MCF 10A (cell line): ENCODE measurements at places on chromosomes 3 and 15. TPM values are rescaled to one million over a fixed set of nuclear protein-coding genes. Genes with fewer than 3 reads are reported as not detected.

DNA sequence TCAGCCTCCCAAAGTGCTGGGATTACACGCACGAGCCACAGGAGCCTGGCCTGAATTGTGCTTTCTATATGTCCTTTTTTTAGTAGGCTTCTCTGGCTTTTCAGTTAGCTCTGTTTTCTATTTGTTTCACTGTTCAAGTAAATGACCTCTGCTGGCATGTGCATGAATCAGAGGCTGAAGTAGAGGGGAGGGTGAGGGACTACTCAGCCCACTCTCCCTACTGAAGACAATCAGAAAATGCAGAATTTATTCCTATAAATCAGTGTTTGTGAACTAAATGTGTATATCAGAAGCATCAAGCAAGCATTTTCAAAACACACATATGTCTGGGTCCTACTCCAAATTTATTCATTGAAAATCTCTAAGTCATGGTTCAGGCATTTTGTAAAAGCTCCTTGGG lies 45.0 kb downstream of the ZMAT3 start:
- H3K36me3 ChIP-seq = peaks cover 69% of the 10 kb centered on the region
- peak overlapping the region; percentile 4 for H3K4me3 ChIP-seq
- H3K4me1 ChIP-seq = peaks cover 16% of the 10 kb centered on the region
- peak overlapping the region; percentile 89 for H3K27ac ChIP-seq

TNNC1 gene
- 0.61 TPM in 2 replicates for total RNA-seq

- no peak for DNase-seq
- H3K36me3 ChIP-seq = no peaks in the 10 kb centered on the region
- no peak overlapping the region for H3K27ac ChIP-seq
- no peaks in the 10 kb centered on the region for H3K4me1 ChIP-seq
- H3K4me3 ChIP-seq = no peak overlapping the region
Observed at GRCh38 chr3:59268170-59268569, 218.3 kb upstream of the CFAP20DC start.

DNA sequence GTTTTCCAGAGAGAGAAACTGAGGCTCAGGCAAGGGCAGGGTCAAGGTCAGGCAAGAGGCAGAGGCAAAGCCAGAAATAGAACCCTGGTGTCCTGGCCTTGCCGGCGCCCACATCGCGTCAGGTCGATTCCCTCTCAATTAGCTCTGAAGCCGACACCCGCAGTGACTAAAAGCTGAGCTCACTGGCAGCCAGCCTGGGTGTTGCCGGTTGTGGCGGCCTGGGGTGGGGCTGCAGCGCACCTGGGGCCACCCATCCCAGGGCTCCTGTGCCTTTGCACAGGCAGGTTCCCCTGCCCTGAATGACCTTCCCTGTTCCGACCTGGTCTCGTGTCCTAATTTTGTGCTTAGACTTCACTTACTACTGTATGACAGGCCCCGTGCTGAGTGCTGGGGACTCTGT lies 6.2 kb downstream of the SEMA3F start:
- DNase-seq = peak; percentile 71
- H3K4me3 ChIP-seq = peak overlapping the region; percentile 9
- no peaks in the 10 kb centered on the region for H3K27me3 ChIP-seq
- H3K27ac ChIP-seq = peak overlapping the region; percentile 41
- H3K36me3 ChIP-seq = peaks cover 35% of the 10 kb centered on the region
- H3K4me1 ChIP-seq = peaks cover 84% of the 10 kb centered on the region

ACKR4 gene
- total RNA-seq = not detected in 2 replicates

TMEM87A gene
- 51.3 and 52.3 TPM in 2 replicates for total RNA-seq

- no peak overlapping the region for H3K4me3 ChIP-seq
- H3K27me3 ChIP-seq = no peaks in the 10 kb centered on the region
- no peak for DNase-seq
- peak overlapping the region; percentile 8 for H3K27ac ChIP-seq
- H3K4me1 ChIP-seq = peaks cover 15% of the 10 kb centered on the region
Observed at GRCh38 chr3:45098310-45098709, 47.9 kb downstream of the CDCP1 start.

DNA sequence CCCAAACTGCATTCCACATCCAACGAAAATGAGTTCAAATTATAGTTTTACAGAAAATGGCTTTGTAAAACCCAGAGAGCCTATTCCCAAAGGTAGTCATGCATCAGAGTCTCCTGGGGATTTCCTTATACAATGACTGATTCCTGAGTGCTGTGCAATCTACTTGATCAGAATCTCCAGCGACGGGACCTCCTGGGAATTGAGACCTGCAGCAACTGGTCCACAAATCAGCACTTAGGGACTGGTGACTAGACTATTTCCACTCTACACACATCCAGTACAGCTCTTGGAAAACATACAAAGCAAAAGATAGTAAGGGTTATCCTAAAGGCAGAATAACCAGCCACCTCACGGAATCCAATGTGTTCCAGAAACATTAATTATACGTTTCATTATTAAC lies 871.0 kb upstream of the CFAP20DC start:
- no peaks in the 10 kb centered on the region for H3K4me1 ChIP-seq
- H3K4me3 ChIP-seq = no peak overlapping the region
- no peaks in the 10 kb centered on the region for H3K36me3 ChIP-seq
- H3K27ac ChIP-seq = no peak overlapping the region

MAGEL2 gene
- total RNA-seq = not detected in 2 replicates

MESP2 gene
- not detected in 2 replicates for total RNA-seq

DNA sequence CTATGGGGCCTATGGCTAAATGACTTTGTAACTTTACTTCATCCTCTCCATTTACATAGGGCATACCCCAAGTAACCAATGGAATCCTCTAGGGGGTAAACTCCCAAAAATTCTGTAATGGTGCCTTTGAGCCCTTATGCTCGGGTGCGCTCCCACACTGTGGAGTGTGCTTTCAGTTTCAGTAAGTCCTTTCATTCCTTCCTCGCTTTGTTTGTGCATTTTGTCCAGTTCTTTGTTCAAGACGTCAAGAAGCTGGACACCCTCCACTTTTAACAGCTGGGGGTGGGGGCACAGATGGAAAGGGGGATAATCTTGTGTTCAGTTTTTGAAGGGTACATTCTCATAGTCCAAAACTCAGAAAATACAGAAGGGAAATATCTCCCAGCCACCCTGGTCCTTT lies 84.4 kb upstream of the C2CD4B start:
- peaks cover 22% of the 10 kb centered on the region for H3K27me3 ChIP-seq
- H3K4me1 ChIP-seq = peaks cover 9% of the 10 kb centered on the region
- H3K36me3 ChIP-seq = no peaks in the 10 kb centered on the region
- H3K4me3 ChIP-seq = no peak overlapping the region
- DNase-seq = no peak

SMCO1 gene
- not detected in 2 replicates for total RNA-seq

DNA sequence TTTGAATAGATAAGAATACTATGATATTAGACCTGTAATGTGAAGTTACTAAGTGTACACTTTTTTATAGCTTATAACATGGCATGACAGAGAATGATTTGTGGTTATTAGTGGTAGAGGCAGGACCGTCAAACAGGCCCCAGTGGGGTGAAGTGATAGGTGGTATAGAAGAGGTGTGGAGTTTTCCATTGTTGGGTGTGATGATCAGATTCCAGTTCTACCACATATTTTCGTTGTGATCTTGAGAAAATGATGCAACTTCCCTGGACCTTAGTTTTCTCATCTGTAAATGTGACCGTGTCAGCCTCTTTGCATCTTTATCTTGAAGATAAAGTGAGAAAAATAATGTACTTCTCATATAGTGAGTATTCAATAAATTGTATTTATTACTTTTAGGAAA lies 30.3 kb upstream of the UTS2B start:
- no peaks in the 10 kb centered on the region for H3K27me3 ChIP-seq
- H3K4me3 ChIP-seq = no peak overlapping the region
- peak overlapping the region; percentile 21 for H3K27ac ChIP-seq
- peaks cover 42% of the 10 kb centered on the region for H3K4me1 ChIP-seq
- DNase-seq = no peak

RPP25 gene
- 0.17 TPM in 1 of 2 replicates, not detected in the other for total RNA-seq

GRCh38 chr15:84903751-84904150 lies 19.3 kb downstream of the SLC28A1 start:
- no peaks in the 10 kb centered on the region for H3K36me3 ChIP-seq
- H3K4me3 ChIP-seq = no peak overlapping the region
- no peaks in the 10 kb centered on the region for H3K4me1 ChIP-seq

CCK gene
- not detected in 2 replicates for total RNA-seq
